Stimulated activated CD4-positive, alpha-beta T cell treated with anti-CD3 and anti-CD28 coated beads, Interleukin-2, amount 100 ng/mL, for 24 hours (primary cell): ENCODE measurements at places on chromosomes 16 and 17.

DNA sequence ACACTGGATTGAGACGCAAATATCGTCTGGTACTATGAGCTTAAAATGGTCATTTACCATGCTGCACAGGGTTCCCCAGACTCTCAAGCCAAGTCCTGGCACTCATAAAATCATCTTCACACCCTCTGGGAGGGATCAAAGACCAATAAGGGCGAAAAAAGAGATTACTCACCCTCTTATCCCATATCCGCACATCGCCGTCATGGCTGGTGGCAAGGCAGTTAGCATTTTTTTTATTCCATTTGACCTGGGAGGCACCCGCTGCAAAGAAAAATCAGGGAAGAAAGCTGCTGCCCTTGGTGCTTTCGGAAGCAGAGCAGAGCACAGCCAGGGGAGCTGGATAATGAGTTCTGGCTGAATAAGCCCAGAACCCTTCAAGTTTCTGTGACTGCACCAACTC, 42.4 kb downstream of the WDR59 start:
- no peak for DNase-seq

- no peak for DNase-seq
Measured at GRCh38 chr16:27351989-27352388, 38.2 kb downstream of the IL4R start.

DNA sequence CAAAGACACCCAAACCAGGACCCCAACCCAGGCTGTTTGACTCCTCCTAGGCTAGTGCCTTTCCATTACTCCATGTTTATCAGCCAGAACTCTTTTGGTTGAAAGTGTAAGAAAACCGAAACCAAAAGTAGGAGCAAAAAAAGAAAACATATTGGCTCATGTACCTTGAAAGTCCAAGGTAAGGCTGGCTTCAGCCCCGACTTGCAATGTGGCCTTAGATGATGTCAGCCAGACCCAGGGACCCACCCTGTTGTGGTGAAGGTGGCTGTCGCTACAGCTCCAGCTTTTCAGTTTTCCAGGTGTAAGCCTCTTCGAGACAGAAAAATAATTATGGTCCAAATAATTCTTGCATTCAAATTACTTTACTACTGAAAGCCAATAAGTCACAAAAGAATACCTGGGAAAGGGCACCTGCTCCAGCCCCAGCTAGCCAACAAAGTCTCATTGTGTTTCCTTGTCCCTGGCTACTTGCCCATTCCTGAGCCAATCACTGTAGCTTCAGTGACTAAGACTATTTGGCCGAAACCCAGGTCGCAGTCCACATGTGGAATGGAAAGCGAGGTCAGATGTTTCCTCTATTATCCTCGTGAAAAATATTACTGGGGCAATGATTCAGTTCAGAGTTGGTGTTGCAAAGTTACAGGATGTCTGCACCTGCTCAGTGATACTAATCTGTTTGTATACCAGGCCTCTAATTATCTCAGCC, 20.7 kb downstream of the DNAH9 start:
- no peak for DNase-seq

DNA sequence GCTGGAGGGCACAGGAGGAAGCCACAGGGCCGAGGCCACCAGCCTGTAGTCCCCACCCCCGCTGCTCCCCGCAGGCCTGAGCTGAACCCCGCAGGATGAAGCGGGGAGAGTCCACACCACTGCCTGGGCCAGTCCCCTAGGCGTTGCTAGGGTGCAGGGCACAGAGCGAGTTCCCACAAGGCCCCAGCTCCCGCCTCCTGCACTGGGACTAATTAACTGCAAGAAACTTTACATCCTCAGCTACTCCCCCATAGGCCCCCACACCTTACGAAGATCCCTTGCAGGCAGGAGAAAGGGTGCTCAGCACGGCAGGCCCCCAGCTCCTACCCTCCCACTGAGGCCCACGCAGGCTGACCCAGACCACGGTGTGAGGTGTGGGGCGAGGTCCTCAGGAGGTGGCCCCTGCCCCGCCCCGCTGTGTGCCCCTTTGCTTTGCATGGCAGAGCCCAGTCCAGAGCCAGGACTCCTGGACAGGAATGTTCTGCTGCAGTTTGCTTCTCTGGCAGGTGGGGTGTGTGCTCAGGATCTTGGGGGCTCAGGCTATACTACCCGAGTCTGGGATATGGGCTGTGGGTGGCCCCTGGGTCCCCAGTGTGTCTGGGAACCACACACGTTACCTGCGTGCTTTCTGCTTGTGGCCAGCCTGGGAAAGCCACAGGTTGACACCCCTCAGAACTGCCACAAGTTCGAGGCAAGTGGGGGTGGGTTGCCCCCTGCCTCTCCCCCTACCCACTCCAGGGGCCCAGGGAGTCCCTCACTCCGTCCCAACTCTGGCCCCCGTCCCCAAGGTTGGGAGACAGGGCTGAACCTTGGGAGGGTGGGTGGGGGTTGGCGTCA, 1.2 kb downstream of the GNG13 start:
- no peak for DNase-seq

DNA sequence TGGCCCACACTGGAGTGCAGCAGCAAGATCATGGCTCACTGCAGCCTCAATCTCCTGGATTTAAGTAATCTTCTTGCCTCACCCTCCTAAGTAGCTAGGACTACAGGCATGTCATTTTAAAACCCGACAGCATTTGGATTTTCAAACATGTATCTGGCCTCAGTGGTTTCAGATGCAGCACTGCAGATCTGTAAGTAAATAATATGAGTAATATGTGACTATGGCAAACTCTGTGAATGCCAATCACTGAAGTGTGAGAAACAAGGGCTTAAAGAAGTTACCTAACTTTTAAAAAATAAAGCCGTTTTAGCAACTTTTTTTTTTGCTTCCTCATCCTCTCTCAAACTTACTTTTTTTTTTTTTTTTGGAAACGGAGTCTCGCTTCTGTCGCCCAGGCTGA, 11.9 kb downstream of the CEP20 start:
- DNase-seq = no peak

DNA sequence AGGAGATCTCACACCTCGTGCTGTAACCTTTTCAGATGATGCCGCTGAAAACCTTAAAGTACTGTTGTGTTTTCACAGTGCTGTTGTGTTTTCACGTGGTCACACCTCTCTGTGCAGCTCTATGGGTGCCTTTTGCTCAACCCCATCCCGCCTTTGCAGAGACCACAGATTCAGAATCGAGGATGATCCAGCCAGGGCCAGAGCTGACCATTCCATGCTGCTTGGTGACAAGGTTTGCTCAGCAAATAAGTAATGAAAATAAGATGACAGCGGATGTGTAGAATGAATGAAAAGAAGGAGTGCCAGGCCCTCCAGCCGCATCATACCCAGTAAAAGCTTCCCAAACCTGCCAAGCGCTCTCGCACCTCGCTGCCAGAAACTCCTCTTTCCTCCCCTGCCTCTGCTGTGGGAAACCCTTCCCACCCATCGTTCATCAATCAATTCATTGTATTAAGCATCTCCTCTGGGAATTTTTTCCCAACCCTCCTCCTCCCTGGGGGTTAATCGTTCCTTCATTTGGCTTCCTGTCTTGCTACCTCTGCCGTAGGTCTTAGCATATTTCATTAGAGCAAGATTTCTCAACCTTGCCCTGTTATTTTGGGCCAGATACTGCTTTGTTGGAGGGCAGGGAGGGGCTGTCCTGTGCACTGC, 93.4 kb upstream of the CRHR1 start:
- no peak for DNase-seq

- DNase-seq = no peak
Measured at GRCh38 chr16:63578791-63579190, 1542.6 kb upstream of the CDH8 start.

- DNase-seq = no peak
Measured at GRCh38 chr16:85398050-85398451, 215.1 kb upstream of the GSE1 start.

- DNase-seq = no peak
Measured at GRCh38 chr16:31071861-31072260, 2.2 kb downstream of the ZNF668 start.
